ENCODE measurements at places on chromosomes 6 and 20. TPM values are rescaled to one million over a fixed set of nuclear protein-coding genes. Genes with fewer than 3 reads are reported as not detected.

- DNase-seq: no peak
Measured at GRCh38 chr6:112218563-112218962, 35.8 kb downstream of the LAMA4 start.

TINAG gene
- not detected for polyA plus RNA-seq

BEND6 gene
- polyA plus RNA-seq: 0.87 TPM

DNA sequence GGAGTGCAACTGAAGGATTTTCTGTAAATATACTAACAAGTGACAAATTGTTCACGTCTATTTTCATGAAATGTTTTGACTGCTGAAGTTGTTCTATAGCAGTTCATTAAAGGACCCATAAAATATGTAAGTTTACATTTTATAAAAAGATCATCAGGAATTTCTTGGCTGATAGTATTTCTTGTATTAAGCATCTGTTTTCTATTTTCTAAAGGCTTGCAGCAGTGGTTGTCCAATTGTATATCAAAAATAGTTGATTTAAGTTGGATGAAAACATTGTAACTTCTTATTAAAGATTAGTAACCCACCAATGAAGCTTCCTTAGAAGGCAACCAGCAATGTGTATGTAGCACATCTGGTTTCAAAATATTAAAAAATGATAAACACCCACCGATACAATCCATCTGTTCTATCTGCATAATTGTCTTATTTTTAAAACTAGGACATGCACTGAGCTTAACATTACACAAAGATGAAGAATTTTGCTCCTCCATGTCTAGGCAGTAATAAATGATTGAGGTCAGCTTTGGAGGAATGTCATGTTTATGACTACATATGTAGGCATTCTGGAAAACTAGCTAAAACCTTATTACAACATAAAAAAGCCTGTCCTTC lies 301.3 kb upstream of the TCF21 start:
- DNase-seq: peak; percentile 78

DNA sequence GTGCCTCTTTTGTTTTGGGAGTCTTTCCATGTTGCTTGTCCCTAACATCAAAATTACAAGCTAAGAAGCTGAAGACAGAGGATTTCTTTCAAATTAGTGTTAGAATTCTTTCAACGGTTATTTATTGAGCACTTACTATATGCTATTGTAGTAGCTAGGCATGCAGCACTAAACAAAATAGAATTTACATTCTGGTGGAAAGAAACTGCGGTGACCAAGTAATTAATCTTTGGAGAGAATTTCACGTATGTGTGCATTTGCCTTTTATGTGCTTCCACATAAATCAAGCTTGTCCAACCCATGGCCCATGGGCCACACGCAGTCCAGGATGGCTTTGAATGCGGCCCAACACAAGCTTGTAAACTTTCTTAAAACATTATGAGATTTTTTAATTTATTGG lies 33.0 kb upstream of the DUSP22 start:
- no peak for DNase-seq

MCM8 gene
- 9.3 TPM for polyA plus RNA-seq

SLC4A11 gene
- 0.86 TPM for polyA plus RNA-seq

DNA sequence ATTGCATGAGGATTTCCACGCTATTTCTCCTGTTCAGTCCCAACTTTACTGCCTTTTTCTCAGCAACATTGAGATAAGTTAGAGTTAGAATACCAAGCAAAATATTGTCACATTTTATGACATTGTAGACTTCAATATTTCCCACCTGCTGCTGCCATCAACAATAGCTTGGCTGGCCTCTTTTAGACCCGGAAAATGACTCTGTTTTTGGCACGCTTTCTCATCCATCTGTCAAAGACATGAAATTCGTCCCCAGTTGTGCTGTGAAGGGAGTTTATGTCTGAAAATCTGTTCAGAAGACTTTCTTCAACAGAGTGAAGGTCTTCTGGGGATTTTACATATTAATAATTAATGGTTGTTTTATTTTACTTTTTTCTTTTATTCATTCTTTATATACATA lies 857.3 kb downstream of the FRK start:
- peak; percentile 43 for DNase-seq

DNA sequence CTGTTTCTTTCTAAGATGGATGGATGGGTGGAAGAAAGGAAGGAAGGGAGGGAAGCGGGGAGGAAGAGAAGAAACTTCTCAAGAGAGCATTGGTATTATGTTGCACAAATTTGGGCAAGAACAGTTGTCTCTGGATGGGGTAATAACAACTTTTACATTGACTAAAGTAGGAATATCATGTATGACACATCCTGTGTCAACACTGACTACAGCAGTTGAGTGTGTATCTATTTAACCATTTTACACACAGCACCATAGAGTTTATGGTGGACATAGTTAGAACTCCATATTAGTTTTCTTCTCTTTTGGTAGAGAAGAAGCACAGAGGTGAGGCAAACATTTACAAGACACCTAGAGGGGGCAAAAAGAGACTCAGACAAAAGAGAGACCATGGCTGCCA lies 44.2 kb upstream of the RNF146 start:
- DNase-seq: no peak

GRCh38 chr6:168590406-168590805 lies 149.4 kb downstream of the SMOC2 start:
- DNase-seq: peak; percentile 25

C20orf202 gene
- 0.55 TPM for polyA plus RNA-seq

SPATS1 gene
- polyA plus RNA-seq: not detected

DNA sequence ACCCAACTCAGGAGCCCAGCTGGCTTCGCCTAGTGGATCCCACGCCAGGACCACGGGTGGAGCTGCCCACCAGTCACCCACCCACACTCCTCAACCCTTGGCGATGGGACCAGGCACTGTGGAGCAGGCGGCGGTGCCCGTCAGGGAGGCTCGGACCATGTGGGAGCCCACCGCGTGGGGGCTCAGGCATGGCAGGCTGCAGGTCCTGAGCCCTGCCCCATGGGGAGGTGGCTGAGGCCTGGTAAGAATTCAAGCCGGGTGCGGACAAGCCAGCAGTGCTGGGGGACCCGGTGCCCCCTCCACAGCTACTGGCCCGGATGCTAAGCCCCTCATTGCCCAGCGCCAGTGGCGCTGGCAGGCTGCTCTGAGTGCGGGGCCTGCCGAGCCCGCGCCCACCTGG lies 123.1 kb upstream of the LGSN start:
- no peak for DNase-seq

DNA sequence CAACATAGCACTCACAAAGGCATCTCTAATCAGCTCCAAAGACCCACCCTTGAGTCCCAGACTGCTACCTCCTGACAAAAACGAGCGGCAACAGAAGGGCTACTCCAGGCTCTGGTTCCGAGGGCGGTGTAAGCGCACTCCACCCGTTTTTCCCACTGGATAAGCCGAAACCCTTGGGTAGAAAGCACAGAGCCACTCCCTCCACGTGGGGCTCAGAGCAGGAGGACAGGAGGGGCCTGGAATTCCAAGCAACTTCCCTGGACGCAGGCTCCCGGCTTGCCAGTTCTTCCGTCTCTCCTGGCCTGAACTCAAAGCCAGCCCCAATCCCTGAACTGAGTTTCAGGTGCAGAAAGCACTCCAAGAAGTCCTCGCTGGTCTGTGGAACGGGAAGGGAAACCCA lies 7.4 kb downstream of the GMEB2 start:
- DNase-seq: no peak

- no peak for DNase-seq
Measured at GRCh38 chr6:24988562-24988961, 52.8 kb upstream of the RIPOR2 start.

- no peak for DNase-seq
Measured at GRCh38 chr6:7910298-7910653, 312 bp downstream of the TXNDC5 start.

AGPAT1 gene
- 55.8 TPM for polyA plus RNA-seq

NQO2 gene
- 14.9 TPM for polyA plus RNA-seq

DNA sequence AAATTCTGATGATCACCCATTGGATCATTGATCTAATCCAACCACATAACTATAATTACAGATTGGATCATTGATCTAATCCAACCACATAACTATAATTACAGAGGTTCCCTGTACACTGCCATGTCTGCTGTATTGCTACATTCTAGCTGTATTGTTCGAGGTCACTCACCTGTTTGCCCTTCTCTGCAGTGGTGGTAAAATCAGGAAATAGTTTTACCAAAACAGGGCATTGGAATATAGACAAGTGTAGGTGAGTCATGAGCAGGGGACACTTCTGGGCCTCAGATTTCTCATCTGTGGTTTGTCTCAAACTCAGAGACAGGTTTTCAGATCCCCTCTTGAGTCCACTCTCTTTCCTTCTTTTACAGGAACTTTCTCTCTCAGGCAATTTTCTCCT lies 9.0 kb upstream of the AFDN start:
- DNase-seq: no peak

- peak; percentile 95 for DNase-seq
Measured at GRCh38 chr6:148509800-148510581, 167.4 kb downstream of the SASH1 start.

DNA sequence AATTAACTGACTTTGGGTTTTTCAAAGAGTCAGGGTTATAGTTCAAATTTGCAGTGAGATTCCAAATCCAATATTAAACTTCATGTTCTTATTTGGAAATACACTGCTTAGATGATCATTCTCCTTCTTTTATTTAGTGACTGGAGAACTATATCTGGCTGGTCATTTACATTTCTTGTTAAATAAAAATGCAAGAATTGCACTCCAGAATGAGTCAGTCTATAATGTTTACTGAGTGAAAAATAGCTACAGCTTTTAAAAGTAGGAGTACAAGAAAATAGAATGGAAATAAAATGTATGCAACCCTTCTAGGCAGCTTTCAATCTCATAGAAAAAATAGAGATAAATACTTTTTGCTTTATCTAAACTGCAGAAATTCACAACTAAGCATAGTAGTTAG lies 54.5 kb upstream of the CD2AP start:
- no peak for DNase-seq

GRCh38 chr20:36050436-36051317 lies 82.3 kb downstream of the CNBD2 start:
- peak; percentile 87 for DNase-seq

DNA sequence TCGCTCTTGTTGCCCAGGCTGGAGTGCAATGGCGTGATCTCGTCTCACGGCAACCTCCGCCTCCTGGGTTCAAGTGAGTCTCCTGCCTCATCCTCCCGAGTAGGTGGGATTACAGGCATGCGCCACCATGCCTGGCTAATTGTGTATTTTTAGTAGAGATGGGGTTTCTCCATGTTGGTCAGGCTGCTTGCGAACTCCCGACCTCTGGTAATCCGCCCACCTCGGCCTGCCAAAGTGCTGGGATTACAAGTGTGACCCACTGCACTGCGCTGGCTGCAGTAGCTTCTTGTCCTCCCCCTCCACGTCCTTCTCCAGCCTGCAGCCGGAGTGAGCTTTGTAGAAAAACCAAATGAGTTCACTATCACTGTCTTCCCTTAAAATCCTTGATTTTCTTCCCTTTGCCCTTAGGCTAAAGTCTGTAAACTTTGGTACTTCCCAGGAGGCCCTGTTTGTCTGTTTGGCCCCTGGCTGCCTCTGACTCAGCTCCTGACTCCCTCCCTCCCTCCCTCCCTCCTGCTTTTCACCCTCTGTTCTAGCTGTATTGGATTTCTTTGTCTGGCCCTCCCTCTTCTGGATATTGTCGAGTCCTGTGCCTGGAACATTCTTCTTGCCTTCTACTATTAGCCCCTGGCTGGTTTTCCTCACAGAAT lies 12.9 kb downstream of the PARD6B start:
- peak; percentile 77 for DNase-seq

DNA sequence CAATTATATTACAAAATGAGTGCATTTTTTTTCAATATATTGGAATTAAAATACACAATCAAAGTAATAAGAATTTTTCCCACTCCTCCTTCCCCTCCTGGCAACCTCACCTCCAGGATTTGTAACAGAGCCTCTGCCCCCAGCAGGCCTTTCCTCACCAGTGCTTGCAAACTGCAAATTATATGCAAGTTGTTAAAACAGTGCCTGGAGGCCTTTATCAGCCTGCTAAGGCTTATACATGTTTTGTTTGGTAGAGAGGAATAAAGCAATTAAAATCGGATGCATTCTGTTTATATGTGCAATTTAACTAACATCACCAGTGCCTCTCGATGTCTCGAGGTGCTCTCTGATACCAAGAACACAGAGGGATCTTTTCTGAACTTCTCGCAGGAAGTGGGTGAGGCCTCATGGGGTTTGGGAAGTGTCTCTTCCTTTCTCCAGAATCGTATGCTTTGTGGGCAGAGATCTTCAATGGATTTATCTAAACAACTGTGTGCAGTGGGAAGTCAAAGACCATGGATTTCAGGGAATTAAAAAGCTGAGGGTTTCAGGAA lies 186.8 kb downstream of the CDH26 start:
- DNase-seq: no peak

GRCh38 chr20:54473340-54473739 lies 2.1 kb upstream of the DOK5 start:
- DNase-seq: no peak

- DNase-seq: no peak
Measured at GRCh38 chr6:153832543-153832942, 206.5 kb upstream of the OPRM1 start.

DNA sequence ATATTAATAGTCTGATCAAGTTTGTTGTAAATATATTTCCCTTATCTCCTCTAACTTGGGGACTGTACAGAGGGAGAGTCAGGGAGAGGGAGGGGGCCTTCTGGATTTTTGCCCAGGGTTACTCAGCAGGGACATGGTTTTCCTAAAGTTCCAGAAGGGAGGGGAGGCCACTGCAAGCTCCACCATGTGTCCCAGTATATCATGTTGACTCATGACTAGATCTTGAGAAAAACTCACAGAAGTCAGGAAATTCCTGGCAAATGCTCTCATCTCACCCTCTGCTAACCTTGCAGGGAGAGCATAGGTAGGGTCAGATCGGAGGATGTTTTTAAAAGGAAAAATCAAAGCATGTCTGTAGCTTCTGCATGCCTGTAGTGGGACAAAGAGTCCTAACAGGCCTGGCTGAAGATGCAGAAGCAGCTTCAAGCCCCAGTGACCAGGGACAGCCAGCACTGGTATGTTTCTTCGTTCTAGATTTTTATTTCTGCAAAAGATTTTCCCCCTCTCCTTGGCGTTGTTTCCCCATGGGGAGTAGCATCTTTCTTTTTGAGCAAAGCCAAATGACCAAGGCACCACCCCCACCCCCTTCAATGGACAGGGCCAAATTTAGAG lies 272.9 kb upstream of the SUPT3H start:
- peak; percentile 95 for DNase-seq

DNA sequence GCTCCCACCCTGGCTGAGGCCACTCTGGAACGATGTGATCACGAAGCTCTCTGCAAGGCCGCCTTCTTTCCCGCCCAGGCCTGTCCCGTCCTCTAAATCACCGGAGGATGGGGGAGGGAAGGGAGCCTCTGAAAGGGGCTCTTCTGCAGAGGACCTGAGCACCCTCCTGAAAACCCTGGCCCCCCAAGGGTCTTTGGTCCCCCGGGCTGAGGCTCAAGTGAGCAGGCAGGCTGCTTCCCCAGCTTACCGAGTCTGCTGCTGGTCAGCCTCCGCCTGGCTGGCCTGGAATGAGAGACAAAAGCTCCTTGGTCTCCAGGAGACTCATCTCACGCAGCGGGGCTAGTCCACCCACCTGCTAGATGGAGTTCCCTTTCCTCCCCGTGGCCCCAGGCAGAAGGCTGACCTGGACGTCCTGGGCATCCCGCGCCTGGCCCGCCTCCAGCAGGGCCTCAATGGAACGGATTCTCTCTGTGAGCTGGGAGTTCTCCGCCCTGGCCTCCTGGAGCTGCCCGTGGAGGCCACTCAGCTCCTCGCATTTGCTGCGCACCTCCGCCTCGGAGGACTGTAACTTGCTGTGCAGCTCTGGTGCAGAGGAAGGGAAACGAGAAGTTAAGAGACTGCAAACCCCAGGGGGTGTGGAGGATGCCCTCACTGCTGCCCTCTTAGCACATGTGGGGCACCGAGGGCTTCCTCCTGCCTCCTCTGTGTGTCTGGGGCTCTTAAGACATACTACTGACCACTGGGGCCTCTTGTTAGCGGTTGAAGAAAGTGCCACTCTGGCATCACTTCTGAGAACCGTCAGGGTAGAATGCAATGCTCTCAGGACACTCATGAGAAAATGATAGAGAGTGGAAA lies 54.7 kb downstream of the RRBP1 start:
- DNase-seq: no peak
